ENCODE measurements at places on chromosomes 16 and 17.
A peak's percentile ranks its signal among the peaks of the same experiment; 100 is the strongest.

GRCh38 chr16:73231379-73231778, 183.5 kb upstream of the ZFHX3 start:
- no peak for DNase-seq

DNA sequence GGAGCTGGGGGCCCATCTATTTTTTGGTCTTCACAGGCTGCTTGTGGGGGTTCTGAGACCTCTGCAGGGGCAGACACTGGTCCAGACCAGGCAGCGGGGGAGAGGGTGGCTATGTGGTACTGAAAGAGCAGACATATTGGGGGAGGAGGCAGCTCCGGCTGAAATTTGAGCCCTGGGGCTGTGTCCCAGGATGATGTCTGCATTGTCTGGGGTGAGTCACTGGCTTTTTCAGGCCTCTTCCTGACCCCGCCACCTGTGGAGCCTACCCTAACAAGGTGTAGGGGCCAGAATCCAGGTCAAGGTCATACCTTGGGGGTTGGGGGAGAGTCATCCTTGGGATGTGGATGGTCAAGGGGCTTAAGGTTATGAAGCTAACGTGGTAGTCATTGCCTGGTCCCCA, 2.4 kb downstream of the CORO6 start:
- DNase-seq, result no peak

- DNase-seq, result peak; percentile 81
These were observed 968 bp downstream of the CEP112 start for GRCh38 chr17:66190738-66191592.

- DNase-seq, result no peak
These were observed at the start of gene HNF1B for GRCh38 chr17:37744961-37745800. TSS of gene HNF1B (minus strand) at chr17:37745059. CDS start at chr17:37744884, 175 bp downstream.

GRCh38 chr17:6072157-6072556, 2.0 kb downstream of the WSCD1 start:
- no peak for DNase-seq

DNA sequence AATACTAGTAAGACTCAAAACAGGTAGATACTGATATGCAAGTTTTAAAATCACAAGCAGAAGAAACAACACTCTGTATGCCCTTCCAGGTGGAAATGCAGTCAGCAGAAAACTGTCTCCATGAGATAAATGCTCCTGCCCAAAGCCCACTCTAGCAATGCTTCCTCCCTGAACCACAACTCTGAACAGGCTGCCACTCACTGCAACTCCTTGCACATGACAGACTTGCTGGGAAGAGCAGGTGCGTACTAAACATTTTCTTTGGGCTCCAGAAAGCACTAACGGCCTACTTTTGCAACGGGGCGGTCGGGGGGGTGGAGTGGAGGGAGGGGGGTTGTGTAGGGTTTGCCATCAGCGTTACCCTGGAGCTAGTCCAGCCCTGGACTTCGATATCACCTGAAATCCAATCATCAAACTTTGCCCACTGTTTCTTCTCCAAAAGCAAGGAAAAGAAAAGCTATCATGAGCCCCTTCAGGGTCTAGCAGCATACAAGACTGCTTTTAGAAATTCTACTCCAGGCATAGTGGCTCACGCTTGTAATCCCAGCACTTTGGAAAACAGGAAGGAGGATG, 46.1 kb downstream of the ANKRD11 start:
- no peak for DNase-seq

DNA sequence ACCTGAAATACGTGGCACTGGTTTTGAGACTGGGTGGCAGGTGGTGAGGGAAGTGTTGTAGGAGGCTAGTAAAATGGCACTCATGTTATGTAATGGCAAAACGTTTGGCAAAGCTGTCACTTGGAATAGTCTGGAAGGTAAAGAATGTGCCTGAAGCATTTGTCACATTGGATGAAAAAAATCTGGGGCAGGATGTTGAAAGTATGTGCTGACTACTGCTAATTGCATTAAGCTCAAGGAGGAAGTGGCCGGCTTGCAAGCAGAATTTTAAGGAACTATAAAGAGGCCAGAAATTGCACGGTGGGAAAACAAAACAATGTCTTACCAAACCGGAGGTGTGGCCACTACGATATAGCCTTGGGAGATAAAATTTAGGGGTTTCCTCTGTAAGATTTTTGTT, 26.6 kb upstream of the NLRP1 start:
- DNase-seq, result no peak

GRCh38 chr17:5115673-5116651, at the start of gene USP6:
TSS of gene USP6 (plus strand) at chr17:5116032. CDS start at chr17:5130368, 14,336 bp downstream.
- DNase-seq, result no peak

DNA sequence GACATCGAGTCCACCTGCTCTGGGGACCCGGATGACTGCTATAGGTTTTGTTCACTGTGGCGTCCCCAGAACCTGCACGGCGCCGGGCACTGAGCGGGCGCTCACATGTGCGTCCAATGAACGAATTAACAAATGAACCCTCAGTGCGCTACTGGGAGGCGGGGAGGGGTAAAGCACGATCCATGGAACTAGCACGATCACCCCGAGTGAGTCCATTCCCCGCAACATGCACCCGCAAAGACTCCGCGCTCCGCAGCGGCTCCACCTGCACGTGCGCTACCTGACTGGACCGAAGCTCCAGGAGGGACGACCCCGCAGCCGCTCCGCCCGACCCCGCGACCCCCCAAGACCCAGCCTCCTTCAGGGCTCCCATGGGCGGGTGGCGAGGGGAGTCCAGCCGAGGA, 491 bp downstream of the TRAP1 start:
- DNase-seq, result no peak

- DNase-seq, result peak; percentile 96
These were observed 41.1 kb upstream of the TANGO6 start for GRCh38 chr16:68802190-68802589.

- no peak for DNase-seq
These were observed 153.7 kb downstream of the RPTOR start for GRCh38 chr17:80698297-80698696.

DNA sequence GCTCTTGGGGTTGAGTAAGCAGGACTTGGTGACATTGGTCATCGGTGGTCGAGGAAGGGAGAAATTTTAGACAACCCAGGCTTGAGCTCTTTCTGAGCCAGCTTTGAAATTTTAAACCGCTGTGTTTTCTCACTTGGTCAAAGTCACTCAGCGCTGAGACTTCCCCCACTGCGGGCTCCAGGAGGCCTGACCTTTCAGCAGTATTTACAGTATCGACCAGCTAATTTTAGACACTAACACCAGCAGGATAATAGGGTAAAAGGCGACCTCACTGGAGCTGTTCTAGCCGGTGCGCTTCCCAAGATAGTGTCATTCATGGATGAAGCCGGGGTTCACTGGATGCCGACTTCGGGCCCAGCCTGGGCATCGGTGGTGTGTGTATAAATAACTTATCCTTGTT, 29.7 kb upstream of the WSCD1 start:
- no peak for DNase-seq

GRCh38 chr17:40352237-40352778, 12.2 kb downstream of the GJD3 start:
- no peak for DNase-seq

All from fibroblast of the aortic adventitia (primary cell).